ENCODE measurements at places on chromosomes 4 and X.
A peak's percentile ranks its signal among the peaks of the same experiment; 100 is the strongest.

DNA sequence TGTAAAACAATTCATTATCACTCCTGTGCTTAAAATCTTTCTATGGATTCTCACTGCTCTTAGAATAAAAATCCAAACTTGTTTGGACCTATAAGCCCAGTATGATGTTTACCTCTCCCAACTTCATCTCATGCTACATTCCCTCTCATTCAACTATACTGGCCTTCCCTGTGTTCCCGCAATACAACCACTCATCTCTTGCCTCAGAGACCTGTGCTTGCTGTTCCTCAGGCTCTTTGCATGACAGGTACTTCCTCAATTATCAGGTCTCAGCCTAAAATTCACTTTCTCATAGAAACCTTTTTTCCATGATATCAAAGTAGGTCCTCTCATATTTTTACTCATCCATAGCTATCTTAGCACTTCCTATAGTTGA is 71.7 kb downstream of the ENOX2 start:
- no peak for DNase-seq

GRCh38 chr4:4857809-4858508 is 1.5 kb upstream of the MSX1 start:
- DNase-seq = no peak

- DNase-seq = no peak
Measured at GRCh38 chr4:26105337-26105736, 191.3 kb downstream of the SMIM20 start.

DNA sequence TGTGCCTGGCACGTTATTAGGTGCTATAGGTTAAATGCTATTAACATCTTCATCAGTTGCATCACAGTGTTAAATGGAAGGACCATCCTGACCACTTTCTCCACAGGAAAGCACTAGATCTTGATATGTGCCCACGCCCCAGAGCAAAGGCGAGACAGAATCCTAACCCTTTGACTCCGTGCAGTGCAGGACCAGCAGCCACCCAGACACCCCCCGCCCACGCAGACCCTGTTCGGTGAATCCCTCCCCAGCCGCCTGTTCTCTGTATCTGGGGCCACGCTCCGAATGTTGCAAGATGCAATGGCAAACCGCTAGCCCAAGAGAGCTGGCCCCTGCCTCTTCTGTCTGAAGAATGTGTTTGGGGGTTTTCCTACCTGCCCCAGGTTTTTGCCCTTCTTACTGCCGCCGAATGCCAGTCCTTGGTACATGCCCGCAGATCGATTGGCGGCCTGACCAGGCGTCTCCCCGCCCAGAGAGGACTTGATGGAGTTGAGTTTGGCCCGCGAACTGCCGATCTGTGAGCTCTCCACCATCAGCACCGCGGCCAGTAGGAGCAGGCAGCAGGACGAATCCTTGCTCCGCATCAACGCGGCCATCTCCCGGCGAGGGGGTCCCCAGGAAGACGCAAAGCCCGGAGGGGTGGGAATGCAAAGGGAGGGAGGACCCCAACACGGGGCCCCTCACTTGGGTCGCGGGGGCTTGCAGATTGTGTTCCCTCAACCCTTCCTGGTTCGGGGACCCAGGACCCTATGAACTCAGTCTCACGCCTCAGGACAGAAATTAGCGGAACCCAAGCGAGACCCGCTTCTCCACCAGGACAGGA is 906 bp downstream of the DKK2 start:
- DNase-seq = no peak

DNA sequence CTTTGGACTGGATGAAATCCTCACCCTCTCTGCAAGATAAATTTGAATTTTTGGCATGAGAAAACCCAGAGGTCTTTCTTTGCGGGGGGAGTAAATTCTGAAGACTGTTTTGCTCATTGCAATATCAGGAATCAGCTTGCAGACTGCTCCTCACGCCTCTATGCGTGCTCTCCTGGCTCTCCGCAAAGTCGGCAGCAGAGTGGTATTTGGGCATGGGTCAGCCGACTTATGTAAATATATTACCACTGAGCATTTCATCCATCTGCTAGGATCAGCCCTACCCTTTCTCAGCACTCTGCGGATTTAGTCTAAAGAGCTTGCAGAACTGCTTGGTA is 288.0 kb downstream of the ASMT start:
- no peak for DNase-seq

- no peak for DNase-seq
Measured at GRCh38 chrX:13093529-13094140, 49.2 kb upstream of the FAM9C start.

DNA sequence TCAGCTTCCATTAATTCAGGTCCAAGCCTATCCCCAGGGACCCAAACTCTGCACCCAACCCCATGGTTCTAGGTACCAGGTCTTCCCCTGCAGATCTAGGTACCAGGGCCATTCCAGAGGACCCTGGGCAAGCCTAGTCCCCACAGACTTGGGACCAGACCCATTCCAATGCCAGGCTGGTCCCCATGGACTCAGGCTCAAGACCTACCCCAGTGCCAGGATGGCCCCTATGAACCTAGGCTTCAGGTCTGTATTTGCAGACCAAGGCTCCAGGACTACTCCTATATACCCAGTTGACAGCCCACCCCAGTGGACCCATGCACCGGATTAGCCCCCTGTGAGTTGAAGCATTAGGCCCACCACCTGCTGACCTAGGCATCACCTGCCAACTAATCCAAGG is 8.9 kb downstream of the MTHFD2L start:
- DNase-seq = no peak

- DNase-seq = no peak
Measured at GRCh38 chr4:15161439-15161838, 159.2 kb downstream of the CPEB2 start.

DNA sequence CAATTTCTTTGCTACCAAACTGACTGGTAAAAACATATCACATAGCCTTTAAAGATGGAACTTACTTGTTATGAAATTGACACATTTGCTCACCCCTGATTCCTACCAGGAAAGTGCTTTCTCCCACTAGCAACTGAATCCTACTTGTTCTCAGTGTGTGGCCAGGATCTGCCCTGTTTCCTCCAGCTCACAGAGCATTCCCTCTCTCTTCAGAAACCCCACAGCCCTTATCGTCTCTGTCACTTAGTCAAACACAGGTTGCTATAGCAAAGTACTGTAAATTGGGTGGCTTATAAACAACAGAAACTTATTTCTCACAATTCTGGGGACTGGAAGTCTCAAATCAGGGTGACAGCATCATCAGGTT is 265.2 kb upstream of the BOD1L1 start:
- no peak for DNase-seq

GRCh38 chr4:145178740-145179280 is 1.6 kb downstream of the OTUD4 start:
- peak; percentile 58 for DNase-seq

DNA sequence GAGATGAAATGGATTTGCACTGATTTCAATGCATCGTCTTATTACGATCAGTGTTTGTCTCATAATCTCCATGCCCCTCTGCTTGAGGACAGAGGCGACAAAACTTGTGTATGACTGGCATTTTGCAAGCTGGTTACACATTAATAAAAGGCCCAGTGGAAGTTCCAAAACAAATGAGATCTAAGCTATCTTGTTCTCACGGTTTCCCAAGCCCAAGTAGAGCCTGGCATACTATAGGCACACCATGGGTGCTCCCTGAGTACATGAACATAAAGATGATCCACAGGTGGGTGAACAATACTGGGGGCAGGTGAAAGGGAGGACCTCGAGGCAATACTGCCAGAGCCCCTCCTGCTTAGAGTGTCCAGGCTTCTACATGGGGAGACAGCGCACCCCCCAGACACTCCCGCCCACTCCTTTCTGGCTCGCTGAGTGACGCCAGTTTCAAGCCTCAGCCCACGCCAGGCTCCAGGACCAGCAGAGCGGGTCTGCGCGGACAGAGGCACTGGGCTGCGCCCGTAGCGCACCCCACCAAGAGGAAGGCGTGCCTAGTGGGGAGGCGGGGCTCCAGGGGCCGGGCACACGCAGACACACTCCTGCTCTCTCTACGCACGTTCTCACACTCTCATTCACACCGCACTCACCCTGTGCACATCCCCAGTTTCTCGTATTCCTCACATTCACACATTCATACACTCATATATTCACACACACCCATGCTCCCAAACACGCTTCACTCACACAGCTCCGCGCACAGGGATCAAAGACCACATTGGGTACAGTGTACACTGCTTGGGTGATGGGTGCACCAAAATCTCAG is 8.9 kb upstream of the GSX2 start:
- DNase-seq = no peak

- no peak for DNase-seq
Measured at GRCh38 chr4:25489253-25489797, 112.3 kb downstream of the ANAPC4 start.

DNA sequence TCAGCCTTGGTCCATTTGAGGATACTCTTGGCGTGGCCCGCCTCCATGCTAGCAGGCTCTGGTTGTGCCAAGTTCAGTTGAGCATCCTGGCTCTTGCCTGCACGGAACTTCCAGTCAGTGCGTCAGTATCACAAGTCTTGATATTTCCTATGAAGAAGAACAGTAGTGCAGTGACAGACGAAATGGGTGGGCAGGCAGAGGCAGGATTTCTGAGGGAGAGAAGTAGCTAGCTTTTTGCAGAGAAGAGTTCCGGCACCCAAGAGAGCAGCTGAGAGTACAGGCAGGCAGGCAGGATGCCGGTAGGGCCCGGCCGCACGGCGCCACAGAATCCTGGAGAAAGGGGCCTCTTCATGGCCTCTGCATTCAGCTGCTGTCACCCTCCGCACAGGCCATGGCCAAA is 56.1 kb upstream of the MSANTD1 start:
- no peak for DNase-seq

DNA sequence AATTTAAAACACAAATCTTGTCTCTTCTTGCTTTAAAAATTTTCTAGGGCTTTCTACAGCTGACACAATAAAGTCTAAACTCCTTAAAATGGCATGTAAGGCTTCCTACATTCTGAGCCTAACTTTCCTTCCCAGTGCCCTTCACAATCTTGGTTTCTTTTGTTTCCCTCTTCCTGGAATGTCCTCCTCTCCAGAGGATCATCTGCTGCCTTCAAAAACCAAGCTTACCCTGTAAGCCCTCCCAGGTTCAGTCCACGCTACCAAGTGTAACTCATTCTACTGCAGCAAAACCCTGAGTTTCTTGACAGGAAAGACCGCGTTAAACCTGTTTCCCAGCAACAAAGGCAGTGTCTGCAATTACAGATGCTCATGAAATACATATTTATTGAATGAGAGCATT is 91.3 kb downstream of the SHISA3 start:
- DNase-seq = no peak

- no peak for DNase-seq
Measured at GRCh38 chr4:122453384-122453995, 3.0 kb downstream of the IL2 start.

DNA sequence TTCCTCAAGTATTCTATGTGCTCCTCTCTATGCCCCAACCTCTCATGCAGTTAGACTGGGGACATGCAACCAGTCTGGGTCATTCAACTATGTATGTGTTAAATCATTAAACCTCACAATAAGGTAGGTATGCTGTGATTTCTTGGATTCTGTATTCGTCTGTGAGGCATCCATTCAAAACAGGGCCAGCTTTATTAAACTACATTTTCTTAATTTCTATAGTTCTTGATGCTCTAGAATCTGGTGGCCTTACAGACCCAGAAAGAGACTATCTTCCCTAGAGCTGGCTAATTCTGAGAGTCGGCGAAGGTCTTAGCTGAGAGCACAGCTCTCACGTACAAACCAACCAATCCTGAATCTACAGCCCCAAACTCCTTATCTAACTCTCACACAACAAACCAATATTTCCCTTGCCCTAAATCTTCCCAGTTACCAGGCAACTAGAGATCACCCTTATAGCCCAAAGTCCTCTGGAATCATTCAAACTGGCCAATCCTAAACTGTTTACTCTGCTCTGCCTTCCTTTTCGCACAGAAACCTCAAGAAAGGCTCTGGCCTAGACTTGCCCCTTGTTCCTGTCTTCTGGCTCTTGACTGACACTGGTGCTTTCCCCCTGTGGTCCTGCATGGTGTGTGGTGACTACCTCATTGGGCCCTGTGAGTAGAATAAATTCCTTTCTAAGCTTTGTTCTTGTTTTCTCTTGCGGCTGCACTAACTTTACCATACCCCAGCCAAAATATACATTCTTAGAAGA is 203.5 kb upstream of the TET2 start:
- peak; percentile 56 for DNase-seq

- no peak for DNase-seq
Measured at GRCh38 chr4:110830461-110830860, 207.6 kb upstream of the PITX2 start.

DNA sequence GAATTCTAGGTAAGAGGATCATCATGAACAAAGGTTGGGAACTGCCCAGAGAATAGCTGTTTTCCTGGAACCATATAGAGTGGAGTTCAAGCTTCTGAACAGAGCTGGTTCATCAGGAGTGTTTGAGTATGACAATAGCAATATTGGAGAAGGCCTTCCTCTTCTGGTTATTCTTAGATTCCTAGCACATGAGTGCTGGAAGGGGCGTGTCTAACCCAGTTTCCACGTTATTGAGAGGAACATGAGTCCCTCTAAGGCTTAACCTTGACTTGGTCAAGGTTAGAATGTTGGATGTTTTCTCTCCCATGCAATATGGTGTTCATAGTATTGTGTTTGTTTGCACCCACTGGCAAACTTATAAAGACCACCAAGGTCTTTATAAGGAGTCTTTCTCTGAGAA is 101.3 kb downstream of the TSPAN7 start:
- DNase-seq = no peak

DNA sequence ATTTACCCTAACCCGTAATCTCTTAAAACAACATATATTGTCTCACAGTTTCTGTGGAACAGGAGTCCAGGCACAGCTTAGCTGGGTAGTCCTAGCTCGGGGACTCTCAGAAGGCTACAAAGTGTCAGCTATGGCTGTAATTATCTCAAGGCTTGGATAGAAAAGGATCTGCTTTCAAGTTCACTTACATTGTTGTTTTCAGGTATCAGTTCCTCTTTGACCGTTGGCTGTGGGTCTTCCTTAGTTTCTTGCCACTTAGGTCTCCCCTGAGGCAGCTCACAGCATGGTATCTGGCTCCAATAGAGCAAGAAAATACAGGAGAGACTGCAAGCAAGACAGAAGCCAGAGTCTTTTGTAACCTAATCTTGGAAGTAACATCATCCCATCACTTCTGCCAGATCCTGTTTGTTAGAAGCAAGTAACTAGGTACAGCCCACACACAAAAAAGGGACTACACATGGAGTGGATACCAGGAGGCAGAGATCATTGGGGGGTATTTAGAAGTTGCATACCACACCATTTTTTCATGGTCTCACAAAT is 137.0 kb downstream of the MAGEB5 start:
- DNase-seq = no peak

DNA sequence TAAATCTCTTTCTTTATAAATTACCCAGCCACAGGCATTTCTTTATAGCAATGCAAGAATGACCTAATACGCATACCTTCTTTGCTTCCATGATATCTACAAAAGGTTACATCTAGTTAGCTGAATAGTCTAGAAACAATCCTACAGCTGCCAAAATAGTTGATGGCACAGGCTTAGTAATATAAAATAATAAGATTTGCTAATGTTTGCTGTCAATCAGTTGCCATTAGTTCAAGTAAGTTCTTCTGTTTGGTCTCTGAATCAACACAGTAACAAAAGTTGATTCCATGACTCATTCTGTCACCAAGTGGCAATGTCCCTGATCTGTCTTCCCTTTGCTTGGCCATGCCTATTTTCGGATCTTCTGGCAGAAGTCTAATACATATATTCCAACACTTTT is 470.2 kb downstream of the SPRY1 start:
- DNase-seq = no peak

GRCh38 chrX:44975666-44976263 is 102.8 kb downstream of the KDM6A start:
- no peak for DNase-seq
